ENCODE measurements at places on chromosomes 4 and X. TPM values are rescaled to one million over a fixed set of nuclear protein-coding genes. Genes with fewer than 3 reads are reported as not detected.
A peak's percentile ranks its signal among the peaks of the same experiment; 100 is the strongest.

DNA sequence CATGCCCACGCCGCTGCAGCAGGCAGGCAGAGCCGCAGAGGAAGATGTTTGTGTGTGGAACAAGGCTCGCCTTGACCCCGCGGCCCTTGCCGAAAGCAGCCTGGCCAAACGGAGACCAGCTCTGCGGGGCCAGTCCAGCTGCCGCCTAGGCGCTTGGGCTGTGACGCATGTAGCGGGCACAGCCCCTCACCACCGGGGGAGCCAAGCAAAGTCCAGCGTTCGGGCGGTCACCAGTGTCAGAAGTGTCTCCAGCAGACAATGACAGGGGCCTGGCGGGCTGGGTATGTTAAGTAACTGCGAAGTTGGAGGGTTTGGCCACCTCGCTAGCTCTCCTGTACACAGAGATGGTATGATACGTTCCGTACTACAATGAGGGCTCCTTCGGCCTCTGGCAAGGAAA is 1.3 kb downstream of the AMER1 start:
- peak; percentile 70 for DNase-seq

SUPT20HL2 gene
- not detected for total RNA-seq

DNA sequence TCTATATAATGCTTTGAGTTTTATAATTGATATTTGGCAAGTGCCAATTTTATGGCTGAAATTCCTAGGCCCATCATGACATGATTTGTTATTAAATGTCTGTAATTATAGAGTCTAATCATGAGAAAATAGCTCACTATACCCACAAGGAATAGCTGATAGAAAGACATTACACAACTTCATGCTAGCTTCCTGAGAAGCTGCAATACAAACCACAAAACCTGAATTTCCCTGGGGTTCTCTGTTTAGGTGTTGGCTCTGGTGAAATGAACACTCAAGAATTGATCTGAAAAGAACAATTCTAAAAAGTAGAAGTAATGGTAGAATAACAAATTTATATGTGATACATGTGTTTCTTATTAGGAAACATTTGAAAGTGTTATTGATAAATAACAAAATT is 169.6 kb downstream of the GASK1B start:
- no peak for DNase-seq

CLNK gene
- not detected for total RNA-seq

GRCh38 chrX:11464836-11465463 is 171.7 kb downstream of the AMELX start:
- DNase-seq = no peak

DNA sequence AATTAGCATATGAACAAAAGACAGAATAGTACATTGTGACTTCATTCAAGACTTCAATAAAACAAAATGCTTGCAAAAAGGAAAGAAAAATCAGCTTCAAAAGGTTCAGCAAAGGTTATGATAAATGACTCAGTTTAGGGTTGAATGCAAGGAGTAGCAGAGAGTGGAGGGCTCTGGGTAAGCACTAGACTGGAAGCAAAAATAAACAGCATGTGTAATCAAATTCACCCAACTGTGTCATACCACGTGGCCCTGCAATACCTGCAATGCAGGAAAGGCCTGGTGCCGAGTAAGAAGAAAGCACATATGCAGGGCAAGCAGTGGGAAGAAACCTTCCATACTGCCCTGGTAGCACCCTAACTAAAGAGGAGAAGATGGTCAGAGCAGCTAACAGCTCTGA is 88.7 kb downstream of the ATP11C start:
- DNase-seq = no peak

- no peak for DNase-seq
Observed at GRCh38 chr4:165190591-165191347, 16.6 kb upstream of the KLHL2 start.

- DNase-seq = no peak
Observed at GRCh38 chr4:176920694-176921093, 128.0 kb upstream of the VEGFC start.

DNA sequence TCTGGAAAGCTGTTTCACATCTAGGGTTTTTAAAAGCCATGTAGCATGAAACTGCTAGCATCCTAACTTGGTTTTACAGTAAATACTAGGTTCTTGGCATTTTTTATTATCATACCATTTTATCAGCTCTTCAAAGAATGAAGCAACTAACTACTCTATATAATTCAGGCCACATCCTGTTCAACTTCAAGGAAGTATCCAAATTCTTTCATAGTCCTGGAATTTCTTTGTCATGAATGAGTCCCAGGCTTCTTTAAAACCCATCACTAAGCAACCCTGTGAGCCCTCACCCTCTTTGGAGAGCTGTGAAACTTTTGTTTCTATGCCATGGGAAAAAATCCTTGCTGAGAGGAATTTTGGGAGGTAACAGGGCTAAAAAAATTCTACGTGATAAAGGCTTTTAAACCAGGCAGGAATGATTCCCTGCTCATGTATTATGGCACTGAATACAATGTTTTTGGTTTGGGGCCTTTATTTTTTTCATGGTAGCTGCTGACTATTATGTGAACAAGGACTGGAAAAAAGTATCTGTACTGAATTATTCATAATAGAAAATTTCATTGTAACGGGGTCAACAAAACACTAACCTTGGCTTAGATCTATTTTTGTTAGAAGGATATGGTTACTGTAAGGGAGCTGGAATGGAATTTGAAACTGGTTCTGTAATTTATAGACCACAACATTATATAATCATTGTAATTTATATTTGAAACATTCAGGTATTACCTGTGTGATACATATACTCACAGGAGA is 164.9 kb downstream of the DCTD start:
- DNase-seq = peak; percentile 72

- no peak for DNase-seq
Observed at GRCh38 chrX:50613846-50614245, 143.2 kb upstream of the DGKK start.

GRCh38 chr4:2415881-2416563 is 2.4 kb downstream of the ZFYVE28 start:
- no peak for DNase-seq

DNA sequence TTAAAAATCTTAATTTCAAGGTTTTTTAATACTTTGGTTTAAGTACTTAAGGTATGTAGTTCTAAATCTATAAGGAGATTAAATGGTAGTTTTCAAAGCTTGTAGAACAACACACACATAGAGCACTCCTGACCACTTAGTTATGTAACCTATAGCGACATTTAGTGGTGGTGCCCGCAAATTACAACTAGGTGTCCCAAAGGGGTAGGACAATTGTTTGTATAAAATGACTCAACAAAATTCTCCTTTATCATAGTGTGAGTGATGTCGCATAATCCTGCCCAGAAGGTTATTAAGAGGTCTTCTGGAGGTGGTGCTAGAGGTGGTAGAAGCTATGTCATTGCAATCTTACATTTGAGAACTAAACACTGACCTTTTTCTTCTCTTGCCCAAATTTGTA is 373.0 kb upstream of the RASGEF1B start:
- no peak for DNase-seq

- no peak for DNase-seq
Observed at GRCh38 chr4:119027811-119028210, 107.8 kb upstream of the MYOZ2 start.

DNA sequence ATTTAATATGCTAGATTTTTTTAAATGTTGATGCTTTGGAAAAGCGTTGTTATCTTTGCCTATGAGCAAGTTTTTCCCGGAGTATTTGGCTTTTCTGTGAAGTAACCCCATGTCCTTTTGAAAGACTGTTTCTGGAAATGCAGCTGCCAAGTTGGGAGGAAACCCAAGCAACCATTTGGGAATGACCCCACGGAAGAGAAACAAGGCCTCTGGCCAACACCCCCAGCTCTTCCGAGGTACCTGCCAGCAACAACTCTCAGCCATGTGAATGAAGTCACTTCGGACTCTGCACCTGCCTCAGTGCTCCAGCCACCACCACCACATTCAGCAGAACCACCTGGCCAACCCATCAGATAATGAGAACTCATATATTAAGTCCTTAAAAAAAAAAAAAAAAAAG is 36.2 kb upstream of the DHRSX start:
- no peak for DNase-seq

DNA sequence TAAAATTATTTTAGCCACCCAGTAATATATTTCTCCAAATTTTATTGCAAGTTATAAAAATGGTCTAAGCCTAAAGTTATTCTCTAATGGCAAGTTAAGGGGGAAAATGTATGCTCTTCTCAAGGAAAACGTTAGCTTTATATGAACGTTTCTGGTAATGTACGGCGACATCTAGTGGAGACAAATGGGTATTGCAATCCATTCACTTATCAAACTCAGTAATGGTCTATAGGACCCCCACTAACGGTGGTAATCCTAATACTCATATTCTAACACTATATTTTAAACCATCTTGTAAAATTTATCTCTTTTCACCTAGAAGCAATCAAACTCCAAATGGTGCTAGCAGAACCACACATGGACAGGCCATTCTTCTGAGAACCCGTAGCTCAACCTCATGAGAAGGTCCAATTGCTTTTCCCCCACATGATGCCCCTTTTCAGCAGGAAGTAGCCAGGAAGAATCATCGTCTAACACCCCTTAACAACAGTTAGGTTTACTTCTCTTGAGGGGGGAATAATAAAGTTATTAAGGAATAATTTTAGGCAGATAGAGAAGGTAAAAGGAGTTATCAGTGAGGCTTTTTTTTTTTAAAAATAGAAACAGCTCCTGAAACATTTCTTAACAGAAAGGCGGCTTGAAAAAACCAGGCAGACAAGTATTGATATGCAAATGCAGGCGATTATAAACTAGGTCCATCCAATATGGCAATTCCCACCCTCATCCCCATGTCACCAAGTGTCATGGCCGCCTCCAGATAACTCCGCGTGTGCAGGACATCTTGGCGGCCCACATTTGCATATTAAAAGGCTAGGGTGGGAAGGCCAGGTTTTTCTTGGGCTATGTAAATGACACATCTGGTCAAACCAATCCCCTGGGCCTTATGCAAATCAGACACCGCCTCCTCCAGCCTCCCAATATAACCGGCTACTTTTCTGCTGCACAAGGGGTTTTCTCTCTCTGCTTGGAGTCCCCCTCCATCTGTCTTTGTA is 35.0 kb downstream of the NUDT11 start:
- DNase-seq = peak; percentile 18

GRCh38 chr4:47598896-47599295 is 113.8 kb downstream of the ATP10D start:
- no peak for DNase-seq

GRCh38 chr4:185238215-185238681 is 28.9 kb downstream of the SNX25 start:
- peak; percentile 94 for DNase-seq

ABHD18 gene
- total RNA-seq = 10.1 TPM

DNA sequence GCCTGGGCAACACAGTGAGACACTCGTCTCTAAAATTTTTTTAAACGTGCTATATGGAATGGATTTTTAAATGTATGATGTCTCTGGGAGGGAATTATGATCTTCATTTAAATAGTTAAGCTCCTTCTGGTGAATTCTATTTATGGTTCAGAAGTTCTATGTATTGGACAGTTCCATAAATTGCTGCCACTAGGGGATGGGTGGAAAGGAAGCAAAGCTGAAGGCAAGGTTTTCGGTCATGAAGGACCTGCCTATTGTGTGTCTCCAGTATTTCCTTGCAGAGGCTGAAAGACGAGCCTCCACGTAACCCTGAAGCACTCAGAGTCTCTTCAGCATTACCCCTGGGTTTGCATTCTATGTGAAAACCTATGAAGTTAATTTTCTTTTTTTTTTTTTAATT is 451.5 kb upstream of the FAT1 start:
- no peak for DNase-seq

Measured in osteoblast (primary cell).